ENCODE measurements at places on chromosomes 13 and 19.
A peak's percentile ranks its signal among the peaks of the same experiment; 100 is the strongest.

DNA sequence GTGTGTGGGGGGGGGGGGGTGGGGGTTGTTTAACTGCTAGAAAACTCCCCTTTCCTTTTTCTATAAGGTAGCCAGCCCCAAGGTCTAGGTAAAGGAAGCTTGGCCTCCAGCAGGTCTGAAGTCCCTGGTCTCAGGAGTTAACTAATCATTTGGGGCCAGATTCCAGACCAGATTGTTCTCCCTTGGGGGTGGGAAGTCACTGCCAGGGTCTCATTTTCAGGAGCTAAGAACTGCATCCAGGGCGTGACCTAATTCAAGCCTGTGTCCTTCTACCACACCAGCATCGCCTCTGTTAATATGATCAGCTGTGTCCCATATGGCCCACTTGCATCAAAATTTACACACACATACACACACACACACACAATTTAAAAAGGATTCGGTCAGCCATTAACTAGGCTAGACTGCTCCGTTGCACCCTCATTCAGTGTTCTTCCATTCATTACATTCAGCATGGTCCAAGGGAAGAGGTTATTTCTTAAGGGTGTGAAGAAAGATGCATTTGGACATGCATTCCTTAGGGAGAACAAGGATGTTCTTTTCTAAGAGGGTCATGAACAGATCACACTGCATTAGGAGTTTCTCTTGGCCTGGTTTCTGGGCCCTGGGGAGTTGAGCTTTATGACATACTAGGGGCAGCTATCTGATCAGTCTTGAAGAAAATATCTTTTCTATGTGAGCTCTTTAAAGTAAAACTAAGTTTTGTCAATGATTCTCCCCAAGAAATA, 91.0 kb downstream of the FGF14 start:
- DNase-seq = no peak

- no peak for DNase-seq
Measured at GRCh38 chr19:29665826-29666577, 741 bp downstream of the PLEKHF1 start.

DNA sequence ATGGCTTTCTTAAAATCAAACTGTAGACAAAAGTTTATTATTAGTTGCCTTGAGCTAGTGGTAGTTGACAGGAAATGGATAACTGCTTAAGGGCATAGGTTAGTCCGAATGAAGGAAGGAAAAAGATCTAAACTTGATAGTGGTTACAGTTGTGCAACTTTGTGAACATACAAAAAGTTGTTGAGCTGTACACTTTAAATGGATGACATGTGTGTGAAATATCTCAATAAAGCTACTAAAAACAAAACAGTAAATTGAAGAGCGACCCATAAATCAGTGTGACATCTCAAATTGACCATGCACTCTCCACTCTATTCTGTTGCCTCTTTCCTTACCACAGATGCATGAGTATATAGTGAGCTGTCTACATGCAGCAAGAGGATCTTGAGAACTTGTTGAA, 1757.8 kb downstream of the PCDH9 start:
- no peak for DNase-seq

- DNase-seq = no peak
Measured at GRCh38 chr19:6271721-6272410, 7.9 kb downstream of the MLLT1 start.

- DNase-seq = no peak
Measured at GRCh38 chr19:56966225-56966696, 125.7 kb upstream of the PEG3 start.

DNA sequence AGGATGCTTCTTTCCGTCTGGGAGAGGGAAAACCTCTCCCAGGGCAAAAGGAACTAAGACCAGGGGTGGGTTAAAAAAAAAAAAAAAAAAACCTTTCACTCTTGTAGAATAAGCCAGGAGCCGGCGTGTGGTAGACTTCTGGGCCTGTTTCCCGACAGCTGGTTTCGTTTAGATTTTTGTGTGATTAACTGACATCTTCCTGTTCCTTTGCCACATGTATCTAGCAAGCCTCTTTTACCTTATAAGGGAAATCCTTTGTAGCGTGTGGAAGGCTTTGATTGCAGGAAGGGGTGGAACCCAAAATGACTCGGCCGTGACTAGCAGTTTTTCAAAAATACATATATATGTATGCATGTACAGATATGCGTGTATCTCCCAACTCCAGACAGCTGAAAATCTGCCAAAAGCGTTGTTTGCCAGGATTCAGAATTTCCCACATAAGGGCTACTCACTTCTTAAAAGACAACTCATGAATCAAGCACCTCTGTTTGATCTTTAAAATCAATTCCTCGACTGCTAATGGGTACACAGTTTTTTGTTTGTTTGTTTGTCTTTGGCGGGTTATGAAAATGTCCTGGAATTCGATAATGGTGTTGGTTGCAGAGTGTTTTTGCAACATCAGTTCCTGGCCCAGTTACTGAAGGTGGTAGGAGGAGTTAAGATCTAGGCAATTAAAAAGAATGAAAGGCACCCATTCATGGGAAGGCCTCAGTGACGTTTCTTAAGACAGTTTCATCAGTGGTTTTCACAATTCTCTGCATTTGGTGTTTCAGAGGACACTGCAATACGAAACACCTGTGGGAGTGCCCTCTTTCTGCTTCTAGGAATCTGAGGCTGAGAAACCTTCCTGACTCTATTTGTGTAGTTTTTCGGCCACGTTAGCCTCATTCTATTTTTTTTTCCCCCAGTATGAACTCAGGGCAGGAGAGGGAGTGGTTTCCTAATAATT, 2.7 kb downstream of the TPM4 start:
- DNase-seq = peak; percentile 50

DNA sequence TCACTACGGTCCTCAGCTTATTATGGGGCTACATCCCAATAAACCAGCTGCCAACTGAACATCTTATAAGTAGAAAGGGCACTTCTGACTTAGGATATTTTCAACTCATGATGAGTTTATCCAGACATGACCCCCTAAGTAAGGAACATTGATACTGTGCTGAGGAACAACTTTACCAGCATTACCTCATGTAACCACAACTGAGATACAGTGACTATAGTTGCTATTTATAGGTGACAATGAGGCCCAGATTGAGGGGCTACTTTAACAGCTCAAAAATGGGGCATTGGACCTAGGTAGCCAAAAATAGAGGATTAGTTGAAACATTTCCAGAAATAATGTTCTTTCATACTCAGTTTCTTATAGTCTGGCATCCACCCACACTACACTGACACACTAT, 26.8 kb downstream of the SKA3 start:
- DNase-seq = no peak

- DNase-seq = no peak
Measured at GRCh38 chr19:28737021-28737895, 475.7 kb downstream of the UQCRFS1 start.

- no peak for DNase-seq
Measured at GRCh38 chr19:29675120-29675649, 9.9 kb downstream of the PLEKHF1 start.

- no peak for DNase-seq
Measured at GRCh38 chr13:112959206-112959605, 9.8 kb upstream of the MCF2L start.

- DNase-seq = no peak
Measured at GRCh38 chr13:113975416-113975815, 1.5 kb upstream of the C13orf46 start.

DNA sequence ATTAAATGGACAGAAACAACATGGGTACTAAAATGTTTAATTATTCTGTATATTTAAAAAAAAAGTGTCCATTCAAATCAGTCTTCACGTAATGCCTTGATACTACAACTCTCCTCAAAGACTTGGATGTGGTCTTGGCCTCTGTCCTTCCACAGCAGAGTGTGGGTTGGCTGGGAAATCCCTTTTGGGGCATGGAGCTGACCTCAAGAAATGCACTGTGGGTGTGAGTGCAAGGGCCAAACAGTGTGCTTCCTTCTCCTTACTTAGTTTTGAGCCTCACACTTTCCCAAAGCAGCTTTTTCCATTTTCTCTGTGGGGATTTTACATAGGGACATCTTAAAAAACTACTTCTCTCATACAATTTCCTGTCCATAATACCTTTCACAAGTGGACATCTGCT, 607.4 kb downstream of the EFNB2 start:
- no peak for DNase-seq

GRCh38 chr19:38194061-38194701, 29.8 kb downstream of the DPF1 start:
- no peak for DNase-seq

GRCh38 chr13:104737713-104738112, 1671.5 kb upstream of the SLC10A2 start:
- DNase-seq = no peak

GRCh38 chr13:100534147-100534843, 54.3 kb downstream of the GGACT start:
- DNase-seq = no peak

DNA sequence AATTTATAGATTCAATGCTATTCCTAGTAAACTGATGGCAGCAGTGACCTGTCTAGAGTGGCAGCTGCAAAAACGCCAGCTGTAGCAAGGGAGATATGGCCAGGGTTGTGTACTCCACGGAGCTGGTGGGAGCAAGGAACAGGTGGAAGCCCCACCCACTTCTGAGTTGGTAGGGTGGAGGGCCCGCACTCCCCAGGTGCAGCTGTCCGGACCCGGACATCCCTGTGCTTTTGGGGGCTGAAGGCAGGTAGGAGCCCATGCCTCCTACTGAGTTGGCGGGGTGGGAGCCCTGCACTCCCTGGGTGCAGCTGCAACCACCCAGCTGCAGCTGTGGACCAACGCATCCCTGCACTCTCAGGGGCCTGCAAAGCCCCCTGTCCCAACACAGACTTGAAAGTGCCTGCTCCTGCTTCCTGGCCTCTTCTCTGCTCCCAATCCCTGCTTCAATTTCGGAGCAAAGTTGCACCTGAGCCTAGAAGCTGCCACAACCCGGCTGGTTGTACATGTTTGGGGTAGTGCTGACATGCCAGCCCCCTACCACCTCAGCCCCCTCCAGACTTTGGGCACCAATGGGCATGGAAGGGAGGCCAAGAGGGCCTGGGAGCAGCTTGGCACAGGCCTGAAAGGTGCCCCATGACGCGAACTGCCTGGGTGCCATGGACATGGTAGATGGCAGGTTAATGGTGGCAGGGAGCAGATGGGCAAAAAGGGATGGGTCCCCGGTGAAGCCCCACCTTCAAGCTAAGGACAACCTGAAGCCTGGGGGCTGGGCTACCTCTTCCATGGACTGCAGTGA, 19.8 kb downstream of the UGGT2 start:
- DNase-seq = no peak

- no peak for DNase-seq
Measured at GRCh38 chr19:50215820-50216219, 12.4 kb downstream of the MYH14 start.

DNA sequence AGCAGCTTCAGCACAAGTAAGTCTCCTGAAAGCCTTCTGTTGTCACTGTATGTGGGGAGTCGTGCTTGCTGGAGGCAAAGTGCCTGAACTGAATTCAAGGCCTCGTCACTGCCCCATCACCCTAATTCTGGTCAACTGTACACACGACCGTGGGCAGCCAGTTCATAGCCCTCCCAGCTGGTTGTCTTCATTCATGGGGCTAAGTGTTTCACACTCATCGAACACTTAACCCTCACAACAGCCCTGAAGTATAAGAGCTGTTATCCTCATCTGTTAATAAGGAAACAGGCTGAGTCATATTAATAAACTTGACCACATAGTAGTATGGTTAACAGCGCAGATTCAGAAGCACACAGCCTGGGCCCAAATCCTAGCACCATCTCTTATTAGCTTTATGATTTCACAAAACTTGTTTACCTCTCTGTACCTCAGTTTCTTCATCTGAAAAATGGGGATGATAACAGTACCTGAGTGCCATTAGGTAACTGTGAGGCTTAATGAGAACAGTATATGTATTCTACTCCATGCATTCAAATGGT, 66.7 kb downstream of the CDADC1 start:
- no peak for DNase-seq

DNA sequence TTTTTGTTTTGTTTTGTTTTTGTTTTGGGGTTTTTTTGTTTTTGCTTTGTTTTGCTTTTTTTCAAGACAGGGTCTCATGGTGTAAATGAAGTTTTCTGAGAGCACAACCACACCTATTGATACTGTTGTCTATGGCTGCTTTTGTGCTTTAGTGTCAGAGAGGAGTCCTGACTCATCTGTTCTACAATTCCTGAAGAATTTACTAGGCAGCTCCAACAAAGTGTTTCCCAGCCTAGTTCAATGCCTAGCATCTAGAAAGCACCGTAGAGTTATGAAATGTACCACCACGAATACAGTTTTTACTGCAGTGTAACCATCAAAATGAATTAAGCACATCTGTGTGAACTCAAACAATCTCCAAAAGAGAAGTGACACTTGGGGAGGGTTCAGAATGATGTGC, 21.2 kb downstream of the SAFB start:
- DNase-seq = no peak

GRCh38 chr13:63351081-63351480, 1935.4 kb upstream of the PCDH20 start:
- no peak for DNase-seq

- DNase-seq = no peak
Measured at GRCh38 chr19:11190501-11190900, 6.8 kb downstream of the KANK2 start.

DNA sequence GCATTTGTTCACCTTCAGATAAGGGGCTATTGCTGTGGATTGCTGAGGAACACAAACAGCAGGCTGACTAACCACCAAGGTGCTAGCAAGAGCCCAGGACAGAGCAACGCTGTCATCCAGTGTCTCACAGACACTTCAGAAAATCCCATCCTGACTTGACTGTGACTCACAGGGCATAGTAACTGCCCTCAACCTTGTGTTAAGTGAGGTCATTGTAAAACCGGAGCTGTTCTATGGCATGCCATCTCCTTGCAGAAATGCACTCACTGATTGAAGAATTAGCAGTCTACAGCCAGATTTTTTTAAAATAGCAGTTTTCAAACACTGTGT, 51.1 kb downstream of the TNFRSF19 start:
- no peak for DNase-seq

GRCh38 chr13:74258961-74259360, 124.8 kb upstream of the KLF12 start:
- DNase-seq = no peak

GRCh38 chr13:103039183-103039582, 27.0 kb downstream of the SLC10A2 start:
- no peak for DNase-seq

DNA sequence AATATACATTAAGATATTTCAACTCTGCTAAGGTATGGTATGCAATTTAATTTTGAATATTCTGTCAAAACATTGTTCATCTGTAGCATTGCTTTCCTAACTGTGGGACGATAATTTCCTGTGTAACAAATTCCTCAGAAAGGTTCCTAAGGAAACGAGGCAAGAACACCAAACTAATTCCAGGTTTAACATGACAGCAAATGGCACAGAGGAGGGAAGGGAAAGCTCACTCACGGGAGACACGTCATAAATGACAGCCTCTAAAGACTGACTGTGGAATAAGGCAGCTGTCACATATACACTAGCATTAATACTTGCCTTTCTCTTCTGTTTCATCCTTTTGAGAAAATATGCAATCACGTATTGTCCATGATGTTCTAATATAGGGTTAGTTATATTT, 380.6 kb downstream of the LIG4 start:
- DNase-seq = no peak

Data from activated T-helper 1 cell treated with anti-CD3 and anti-CD28 coated beads, Interleukin-2, amount 50 U/mL, for 16 hours (primary cell).